ENCODE measurements at places on chromosomes 16 and 17. TPM values are rescaled to one million over a fixed set of nuclear protein-coding genes. Genes with fewer than 3 reads are reported as not detected.

DNA sequence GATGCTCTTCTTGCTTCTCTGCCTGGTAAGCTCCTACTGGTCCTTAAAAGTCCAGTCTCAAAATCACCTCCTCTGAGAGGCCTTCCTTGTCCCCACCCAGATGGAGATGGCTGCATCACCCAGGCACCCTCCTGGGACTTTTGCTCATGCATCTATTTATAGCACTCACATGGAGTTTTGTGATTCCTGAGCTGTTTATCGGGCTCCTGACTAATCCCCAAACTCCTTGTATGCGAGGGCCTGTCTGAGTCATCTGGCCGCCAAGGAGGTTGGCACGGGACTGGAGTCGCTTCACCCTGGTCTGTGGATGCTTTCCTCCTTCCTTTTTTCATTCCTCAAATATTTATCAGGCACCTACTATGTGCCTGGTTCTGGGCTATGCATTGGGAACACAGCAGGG is 2.3 kb upstream of the MAP2K3 start:
- peak; percentile 93 for DNase-seq

KRT17 gene
- 0.56 TPM for polyA plus RNA-seq

GRCh38 chr16:56413381-56413780 is 12.0 kb downstream of the AMFR start:
- no peak for DNase-seq

DNA sequence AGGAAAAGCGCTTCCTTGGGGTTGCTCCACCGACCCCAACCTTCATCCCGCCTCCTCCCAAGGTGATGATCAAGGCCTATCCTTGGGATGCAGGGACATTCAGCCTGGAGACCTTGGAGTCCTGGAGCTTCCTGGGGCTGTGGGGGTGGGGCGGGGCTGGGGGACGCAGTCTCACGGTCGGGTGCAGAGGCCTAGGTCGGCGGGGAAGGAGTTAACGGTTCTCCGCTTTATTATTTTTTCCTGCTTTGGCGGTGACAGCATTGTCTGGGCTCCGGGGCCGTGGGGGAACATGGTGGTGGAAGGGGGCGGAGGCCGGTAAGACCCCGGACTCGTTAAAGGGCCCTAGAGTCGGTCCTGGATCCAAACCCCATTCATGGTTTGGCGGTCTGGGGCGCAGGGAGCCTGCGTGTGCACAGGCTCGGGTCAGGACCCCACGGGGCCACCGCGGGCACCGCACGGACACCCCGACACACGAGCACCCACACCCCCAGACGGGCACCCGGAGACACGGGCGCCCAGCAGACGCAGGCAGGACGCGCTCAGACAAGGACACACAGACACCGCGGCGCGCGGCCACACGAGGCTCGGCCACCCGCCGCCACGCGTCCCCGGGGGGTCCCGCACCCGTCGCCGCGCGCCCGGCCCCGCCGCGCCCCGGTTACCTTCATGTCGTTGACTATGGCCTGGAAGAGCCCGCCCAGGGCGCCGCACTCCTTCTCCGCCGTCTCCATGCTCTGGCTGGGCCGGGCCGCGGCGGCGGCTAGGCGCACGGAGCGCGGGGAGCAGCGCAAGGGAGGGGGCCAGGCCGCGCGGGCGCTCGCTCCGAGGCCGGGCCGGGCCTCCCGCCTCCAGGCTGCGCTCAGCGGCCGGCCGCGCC is 554 bp downstream of the MTSS2 start:
- DNase-seq, result no peak

CCL14 gene
- polyA plus RNA-seq, result not detected

Data from A549 (cell line).